ENCODE measurements at places on chromosomes 1 and 21.

- DNase-seq = no peak
Observed at GRCh38 chr1:202229376-202229775, 35.8 kb downstream of the LGR6 start.

GRCh38 chr1:81221564-81221963 lies 579.2 kb upstream of the ADGRL2 start:
- DNase-seq = no peak

- no peak for DNase-seq
Observed at GRCh38 chr21:31604591-31605190, 54.8 kb upstream of the SOD1 start.

GRCh38 chr1:110339407-110340206 lies 430 bp downstream of the RBM15 start:
- DNase-seq = no peak

DNA sequence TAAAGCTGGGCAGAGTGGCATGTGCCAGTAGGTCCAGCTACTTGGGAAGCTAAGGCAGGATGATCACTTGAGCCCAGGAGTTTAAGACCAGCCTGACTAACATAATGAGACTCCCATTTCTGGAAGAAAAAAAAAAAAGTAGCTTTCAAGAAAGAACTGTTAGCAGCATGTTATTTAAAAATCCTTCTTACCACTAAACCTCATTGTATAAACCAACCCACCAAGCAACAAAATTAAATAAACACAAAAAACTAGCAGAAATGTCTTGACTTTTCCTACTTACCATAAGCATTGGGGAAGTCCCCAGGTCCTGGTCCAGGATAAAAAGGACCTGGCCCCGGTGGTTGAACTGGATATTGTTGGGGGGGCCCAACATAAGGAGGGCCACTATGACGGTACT lies 192.9 kb upstream of the HP1BP3 start:
- no peak for DNase-seq

DNA sequence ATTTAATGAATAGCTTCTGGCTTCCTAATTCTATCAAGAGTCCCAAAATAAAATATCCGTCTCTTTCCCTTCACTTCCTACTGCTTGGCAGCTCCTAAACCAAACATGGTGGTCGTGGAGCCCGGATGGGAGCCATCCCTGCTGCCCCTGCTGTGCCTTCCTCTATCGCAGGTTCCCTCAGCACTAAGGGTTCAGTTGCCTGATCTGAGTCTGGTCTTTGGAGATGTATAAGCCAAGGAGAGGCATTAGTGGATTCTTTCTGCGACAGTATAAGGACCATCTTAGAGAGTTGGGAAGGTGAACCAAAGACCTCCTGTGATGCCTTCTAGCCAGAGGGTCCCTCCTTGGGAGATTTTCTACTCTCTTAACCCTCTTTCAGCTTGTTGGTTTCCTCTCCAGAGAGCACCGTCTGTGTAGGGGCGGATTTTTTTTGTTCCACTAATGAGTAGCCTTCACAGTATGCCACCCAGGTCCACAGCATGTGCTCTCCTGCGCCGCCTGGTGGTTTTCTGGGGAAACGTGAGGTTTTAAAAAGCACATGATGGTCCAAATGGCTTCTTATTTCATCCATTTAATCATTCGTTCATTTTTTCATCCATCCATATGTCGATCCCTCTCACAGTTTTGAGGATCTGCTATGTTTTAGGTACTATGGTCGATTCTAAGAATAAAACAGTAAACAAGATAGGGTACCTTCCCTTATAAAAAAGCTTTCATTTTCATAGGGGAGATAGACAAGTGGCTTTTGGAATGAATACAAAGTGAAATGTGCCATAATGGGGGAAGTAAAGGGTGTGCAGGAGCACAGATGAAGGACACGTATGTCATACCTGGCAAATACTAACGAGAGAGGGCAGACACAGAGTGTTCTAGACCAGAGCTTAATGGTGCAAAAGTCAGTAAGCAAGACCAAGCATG lies 71.0 kb downstream of the NFASC start:
- DNase-seq = no peak

GRCh38 chr1:40745176-40745575 lies 38.4 kb upstream of the KCNQ4 start:
- DNase-seq = no peak

GRCh38 chr1:183589874-183590243 lies 400 bp downstream of the NCF2 start:
- DNase-seq = no peak

- DNase-seq = no peak
Observed at GRCh38 chr1:10132852-10133251, 77.5 kb upstream of the KIF1B start.

DNA sequence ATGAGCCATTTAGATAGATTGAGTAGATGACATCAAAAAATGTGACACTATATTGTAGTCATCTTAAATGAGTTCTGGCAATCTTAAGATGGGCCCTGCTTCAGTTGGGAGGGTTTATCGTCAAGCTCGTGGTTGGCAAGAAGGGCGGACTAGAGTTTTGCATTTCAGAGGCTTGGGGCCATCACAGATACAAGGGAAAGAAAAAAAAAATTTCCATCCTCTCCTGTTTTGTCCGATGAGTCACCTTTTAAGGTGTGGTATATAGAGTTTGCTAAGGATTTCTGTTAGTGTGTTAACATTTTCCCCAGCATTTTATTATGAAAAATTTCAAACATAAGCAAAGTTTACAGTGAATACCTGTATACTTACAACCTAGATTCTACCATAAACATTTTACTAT lies 31.8 kb upstream of the KCNQ4 start:
- DNase-seq = no peak

DNA sequence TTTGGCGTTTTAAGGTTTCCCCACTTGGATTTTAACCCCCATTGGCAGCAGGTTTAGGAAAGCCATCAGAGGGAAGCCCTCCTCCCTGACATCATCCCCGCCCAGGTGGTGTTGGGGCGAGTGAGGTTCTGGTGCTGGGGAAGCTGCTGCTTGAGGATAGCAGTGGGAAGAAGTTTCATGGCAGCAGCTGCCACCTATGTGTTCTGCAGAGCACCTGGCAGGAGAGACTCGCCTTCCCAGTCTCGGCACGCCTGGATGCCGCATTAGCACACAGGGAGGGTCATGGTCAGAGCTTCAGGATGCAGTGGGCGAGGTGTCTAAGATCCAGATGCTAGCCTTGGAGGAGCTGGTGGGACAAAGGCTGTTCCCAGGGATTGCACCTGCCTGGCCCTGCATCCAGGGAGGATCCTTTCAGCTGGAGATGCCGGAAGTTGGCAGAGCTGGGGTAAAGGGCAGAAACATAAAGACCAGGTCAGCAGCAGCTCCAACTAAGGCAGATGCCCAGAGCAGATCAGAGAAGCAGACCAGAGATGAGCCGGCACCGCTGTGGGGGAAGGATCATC lies 33.9 kb downstream of the ABCG1 start:
- DNase-seq = no peak

DNA sequence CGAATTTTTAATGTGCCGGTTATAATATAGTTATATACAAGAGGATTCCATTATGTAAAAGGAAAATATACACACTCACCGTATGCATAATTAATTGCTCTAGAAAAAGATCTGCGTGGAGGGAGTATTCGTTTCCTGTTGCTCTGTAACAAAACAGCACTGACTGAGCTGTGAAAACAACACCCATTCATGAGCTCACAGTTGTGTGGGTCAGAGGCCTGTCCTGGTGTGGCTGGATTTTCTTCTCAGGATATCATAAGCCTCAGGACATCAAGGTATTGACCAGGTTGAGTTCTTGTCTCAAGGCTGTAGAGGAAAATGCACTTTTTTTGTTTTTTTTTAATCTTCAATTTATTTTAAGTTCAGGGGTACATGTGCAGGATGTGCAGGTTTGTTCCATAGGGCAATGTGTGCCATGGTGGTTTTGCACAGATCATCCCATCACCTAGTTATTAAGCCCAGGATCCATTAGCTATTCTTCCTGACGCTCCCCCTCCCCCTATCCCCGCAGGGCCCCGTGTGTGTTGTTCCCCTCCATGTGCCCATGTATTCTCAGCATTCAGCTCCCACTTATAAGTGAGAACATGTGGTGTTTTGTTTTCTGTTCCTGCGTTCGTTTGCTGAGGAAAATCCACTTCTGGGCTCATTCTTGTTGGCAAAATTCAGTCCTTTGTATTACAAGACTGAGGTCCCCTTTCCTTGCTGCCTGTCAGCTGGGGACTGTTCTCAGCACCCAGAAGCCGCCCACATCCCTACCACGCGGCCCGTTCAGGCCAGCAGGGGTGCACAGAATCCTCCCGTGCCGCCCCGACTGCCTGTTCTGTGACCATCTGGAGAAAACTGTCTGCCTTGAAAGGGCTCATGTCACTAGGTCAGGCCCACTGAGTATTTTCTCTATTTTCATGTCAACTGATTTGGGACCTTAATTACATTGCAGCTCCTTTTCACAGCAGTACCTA lies 87.4 kb upstream of the ERRFI1 start:
- DNase-seq = no peak

DNA sequence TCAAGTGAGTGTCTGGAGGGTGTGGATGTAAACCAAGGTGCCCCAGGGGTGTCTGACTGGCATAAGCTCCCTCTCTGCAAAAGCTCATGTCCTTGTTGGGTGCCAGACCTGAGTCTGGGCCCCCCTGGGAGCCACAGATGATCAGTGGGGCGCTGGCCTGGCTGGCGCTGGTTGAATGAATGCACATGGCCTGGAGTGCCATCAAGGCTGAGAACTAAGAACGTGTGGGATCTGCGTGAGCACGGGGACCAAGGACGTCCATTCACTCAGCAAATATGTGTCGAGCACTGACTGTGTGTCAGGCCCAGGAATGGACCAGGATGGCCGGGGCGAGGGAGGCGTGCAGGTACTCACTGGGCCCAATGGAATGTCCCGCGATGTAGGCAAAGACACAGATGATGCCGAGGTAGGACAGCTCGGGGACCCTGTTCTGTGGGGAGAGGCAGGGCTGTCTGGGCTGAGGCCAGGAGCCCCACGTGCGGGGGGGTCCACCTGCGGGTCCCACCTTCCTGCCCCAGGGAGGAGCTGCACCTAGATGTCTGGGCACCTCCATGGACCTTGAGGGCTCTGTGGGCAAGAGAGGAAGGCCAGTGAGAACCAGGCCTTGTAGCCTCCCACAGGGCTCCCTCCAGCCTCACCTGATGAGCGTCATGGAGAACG lies 19.1 kb downstream of the SLC2A7 start:
- no peak for DNase-seq

GRCh38 chr1:232952514-232953499 lies 2.4 kb downstream of the NTPCR start:
- DNase-seq = no peak

DNA sequence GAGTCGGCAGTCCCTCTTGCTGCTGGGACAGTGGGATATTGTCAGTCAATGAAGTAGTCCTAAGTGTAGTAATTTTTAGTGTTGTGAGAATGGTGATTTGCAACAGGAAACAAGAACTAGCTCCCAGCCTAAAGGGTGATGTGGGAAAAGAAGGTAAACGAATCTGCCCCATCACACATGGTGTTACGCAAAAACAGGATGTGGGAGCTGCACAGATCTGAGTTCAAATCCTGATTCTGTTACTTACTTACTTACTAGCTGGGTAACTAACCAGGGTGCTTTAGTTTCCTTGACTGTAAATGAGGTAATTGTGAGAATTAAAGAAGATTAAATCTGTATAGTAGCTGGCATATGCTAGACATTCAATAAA lies 22.3 kb downstream of the NAV1 start:
- no peak for DNase-seq

- DNase-seq = no peak
Observed at GRCh38 chr1:16029288-16029687, 7.5 kb downstream of the CLCNKA start.

DNA sequence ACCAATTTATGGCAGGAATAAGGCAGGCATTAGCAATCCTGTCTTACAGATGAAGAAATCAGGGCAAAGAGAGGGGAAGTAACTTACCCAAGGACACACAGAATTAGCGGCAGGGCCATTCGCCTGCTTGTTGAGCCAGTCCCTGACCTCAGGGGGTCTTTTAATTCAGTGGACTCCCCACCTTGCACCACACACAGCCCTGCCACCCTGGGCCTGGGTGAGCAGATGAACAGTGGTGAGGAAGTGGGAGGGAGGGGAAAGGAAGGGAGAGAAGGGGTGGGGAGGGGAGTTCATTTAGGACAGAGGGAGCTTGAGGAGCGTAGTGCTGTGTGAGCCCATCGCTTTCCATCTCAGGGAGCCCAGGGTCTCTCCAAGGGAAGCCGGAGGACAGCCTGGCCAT lies 34.7 kb downstream of the GLIS1 start:
- DNase-seq = no peak

DNA sequence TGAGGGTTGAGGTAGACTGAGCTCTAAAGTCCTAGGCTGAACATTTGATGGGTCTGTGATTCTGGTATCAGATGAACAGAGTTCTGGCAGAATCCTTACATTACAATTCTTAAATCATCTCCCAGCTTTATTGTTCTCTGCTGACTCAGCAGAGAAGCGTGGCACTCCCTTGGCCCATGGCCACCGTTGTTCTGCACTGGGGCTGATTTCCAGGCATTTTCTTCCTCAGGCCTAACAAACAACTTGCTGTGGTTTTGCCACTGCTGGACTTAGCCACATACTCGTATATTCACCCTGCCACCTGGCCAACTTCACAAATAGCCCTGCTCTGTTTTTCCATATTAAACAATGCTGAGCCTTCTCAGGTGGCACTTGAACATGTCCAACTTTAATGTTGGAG lies 223.2 kb downstream of the TNR start:
- no peak for DNase-seq

- no peak for DNase-seq
Observed at GRCh38 chr1:236269439-236269838, 12.3 kb downstream of the ERO1B start.

DNA sequence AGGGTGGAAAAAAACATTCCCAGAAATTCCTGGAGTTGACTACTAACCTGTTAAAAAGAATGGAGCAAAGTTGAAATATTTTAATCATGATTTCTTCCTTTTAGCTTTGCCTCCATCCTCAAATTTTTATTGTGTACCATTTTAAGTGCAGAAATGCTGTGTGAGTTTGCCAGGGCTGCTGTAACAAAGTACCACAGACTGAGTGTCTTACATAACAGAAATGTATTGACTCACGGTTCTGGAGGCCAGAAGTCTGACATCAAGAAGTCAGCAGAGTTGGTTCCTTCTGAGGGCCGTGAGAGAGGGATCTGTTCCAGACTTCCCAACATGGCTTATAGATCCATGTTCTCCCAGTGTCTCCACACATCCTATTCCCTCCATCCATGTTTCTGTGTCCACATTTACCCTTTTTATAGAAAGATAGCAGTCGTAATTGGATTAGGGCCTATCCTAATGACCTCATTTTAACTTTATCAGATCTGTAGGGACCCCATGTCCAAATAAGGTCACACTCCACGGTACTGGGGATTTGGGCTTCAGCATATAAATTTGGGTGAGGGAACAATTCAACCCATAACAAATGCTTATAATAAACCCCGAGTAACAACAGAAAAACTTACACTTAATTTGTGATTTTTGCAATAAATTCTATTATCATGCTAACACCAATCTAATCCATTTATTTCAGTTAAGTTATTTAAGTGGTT lies 12.7 kb downstream of the SNX7 start:
- no peak for DNase-seq

DNA sequence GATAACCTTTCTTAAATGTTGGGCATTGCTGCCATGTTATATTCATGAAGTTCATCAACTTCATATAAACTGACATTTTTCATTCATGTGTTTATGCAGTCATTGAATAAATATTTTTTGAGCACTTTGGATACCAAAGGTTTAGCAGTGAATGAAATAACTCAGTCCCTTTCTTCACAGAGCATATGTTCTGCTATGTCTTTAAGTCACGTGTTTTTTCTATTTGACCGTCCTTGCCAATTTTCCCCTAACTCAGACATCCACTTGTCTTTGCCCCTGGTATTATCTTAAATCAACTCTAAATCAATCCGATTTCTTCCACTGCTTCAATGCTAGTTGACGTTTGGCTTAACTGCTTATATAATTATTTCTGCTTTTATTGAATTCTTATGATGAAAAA lies 16.6 kb downstream of the ADARB1 start:
- no peak for DNase-seq

- no peak for DNase-seq
Observed at GRCh38 chr1:156667968-156668709, 9.1 kb downstream of the NES start.

All from cortex of kidney (tissue), 1 donor.